Gastrocnemius medialis (tissue), 4 donors: ENCODE measurements at places on chromosomes 4 and X. TPM values are rescaled to one million over a fixed set of nuclear protein-coding genes. Genes with fewer than 3 reads are reported as not detected.

DNA sequence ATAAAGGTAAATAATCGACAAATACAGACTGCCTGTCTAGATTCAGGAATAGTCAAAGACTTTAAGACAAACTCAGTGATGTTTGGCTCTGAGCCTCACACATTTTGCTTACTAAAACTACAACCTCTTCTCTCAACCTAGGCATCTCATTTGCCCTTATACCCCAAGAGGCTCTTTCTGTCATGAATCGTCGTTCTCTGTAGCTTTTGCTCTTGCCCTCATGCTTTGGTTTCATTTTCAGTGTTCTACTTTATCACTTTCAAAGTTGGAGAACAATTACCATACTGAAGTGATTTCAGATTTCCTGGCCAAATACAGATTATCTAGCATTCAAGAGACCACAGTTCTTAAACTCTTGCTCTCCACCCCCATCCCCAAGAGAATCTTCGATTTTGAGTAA is 114.1 kb upstream of the RAP2C start:
- no peaks in the 10 kb centered on the region for H3K27me3 ChIP-seq
- no peaks in the 10 kb centered on the region for H3K4me1 ChIP-seq
- no peak overlapping the region for H3K27ac ChIP-seq

DNA sequence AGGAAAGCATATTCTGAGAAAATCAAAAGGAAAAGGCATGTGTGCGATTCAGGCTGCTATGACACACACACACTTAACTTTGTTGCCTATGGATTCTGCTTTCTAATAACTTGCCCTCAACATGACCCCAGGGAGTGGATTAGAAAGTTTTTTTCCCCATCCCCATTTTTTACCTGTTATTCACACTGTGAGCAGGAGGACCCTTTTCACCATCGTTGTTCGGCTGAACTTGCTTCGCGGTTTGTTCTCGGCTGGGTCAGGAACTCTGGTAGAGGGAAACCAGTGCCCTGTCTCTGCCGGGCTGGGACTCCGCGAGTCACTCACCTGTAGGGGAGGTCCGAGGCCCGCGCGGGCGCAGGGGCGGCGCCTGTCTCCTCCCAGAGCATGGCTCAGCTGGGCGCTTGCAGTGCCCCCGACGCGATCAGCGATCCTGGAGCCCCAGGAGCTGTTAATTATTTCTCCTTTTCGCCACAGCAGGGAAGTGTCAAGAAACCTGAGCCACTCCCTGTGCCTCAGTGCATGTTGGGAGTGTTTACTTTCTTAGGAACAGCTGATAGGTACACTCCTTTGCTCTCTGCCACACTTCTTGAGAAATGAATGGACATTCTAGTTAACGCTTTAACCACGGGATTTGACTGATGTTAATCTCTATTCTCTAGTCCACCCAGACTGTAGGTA is at the start of gene RASSF6:
TSS of gene RASSF6 (minus strand) at position 322 of the 678 bp plus-strand sequence. CDS start 8,641 bp downstream, outside the sequence.
- no peaks in the 10 kb centered on the region for H3K4me1 ChIP-seq
- no peaks in the 10 kb centered on the region for H3K27me3 ChIP-seq
- peak within 1 kb of the TSS; percentile 37 for H3K4me3 ChIP-seq
- no peaks in the 10 kb centered on the region for H3K36me3 ChIP-seq

- no peaks in the 10 kb centered on the region for H3K4me1 ChIP-seq
- no peak for DNase-seq
- no peaks in the 10 kb centered on the region for H3K36me3 ChIP-seq
- no peak overlapping the region for H3K4me3 ChIP-seq
- H3K27ac ChIP-seq, result no peak overlapping the region
These were observed 3.7 kb downstream of the DOCK11 start for GRCh38 chrX:118499295-118499694.

GRCh38 chr4:38980903-38981676 is 51.1 kb downstream of the TMEM156 start:
- no peaks in the 10 kb centered on the region for H3K4me1 ChIP-seq
- no peak for DNase-seq
- H3K36me3 ChIP-seq, result no peaks in the 10 kb centered on the region
- no peak overlapping the region for H3K4me3 ChIP-seq
- no peaks in the 10 kb centered on the region for H3K27me3 ChIP-seq

- H3K4me1 ChIP-seq, result no peaks in the 10 kb centered on the region
- H3K27me3 ChIP-seq, result peaks cover 64% of the 10 kb centered on the region
- H3K4me3 ChIP-seq, result no peak overlapping the region
These were observed 42.9 kb upstream of the ADRA2C start for GRCh38 chr4:3723232-3723642.

DNA sequence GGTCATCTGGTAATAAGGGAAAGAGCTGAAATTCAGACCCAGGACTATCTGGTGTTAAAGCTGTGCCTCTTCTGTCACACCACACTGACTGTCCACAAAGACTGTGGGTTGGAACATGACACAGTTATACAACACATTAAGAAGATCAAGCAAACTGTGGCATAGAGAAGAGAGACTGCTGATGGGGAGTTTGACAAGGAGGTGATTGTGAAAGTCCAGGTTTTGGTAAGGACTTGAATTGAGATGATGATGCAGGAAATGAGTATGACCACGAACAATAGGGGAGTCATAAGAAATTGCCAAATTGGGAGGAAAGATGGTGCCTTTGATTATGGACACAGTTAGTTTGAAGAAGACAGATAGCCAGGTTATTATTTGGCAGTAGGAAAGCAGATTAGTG is 163.4 kb downstream of the PDGFRA start:
- H3K4me3 ChIP-seq, result no peak overlapping the region
- H3K27ac ChIP-seq, result no peak overlapping the region
- DNase-seq, result no peak
- no peaks in the 10 kb centered on the region for H3K4me1 ChIP-seq
- no peaks in the 10 kb centered on the region for H3K36me3 ChIP-seq

DNA sequence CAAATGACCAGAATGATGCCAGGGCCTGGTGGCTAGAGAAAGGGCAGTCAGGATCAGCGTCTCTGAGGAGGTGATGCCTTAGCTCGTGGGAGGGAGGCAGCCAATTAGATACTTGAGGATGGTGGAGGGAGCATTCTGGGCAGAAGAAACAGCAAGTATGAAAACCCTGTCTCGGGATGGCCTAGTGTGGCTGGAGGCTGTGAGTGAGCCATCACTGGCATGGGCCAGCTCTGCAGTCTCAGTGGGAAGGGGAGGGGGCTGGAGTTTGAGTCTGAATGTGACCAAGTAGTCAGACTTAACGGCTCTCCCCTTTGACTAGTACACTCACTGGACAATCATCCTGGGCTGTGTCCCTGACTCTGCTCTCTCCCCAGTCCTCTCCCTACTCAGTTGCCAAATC is 7.1 kb downstream of the CNGA2 start:
- no peaks in the 10 kb centered on the region for H3K27me3 ChIP-seq
- no peak for DNase-seq
- H3K27ac ChIP-seq, result no peak overlapping the region
- H3K4me3 ChIP-seq, result no peak overlapping the region
- H3K4me1 ChIP-seq, result no peaks in the 10 kb centered on the region
- H3K36me3 ChIP-seq, result no peaks in the 10 kb centered on the region

- no peaks in the 10 kb centered on the region for H3K36me3 ChIP-seq
- H3K27ac ChIP-seq, result no peak overlapping the region
- no peak overlapping the region for H3K4me3 ChIP-seq
These were observed 36.0 kb downstream of the RPA4 start for GRCh38 chrX:96919672-96920071.

Gene TAF7L
- total RNA-seq, result not detected

Gene GIMD1
- not detected for total RNA-seq

Gene RBM46
- total RNA-seq, result not detected
